Hypothalamus (tissue), 51 donors: ENCODE measurements at places on chromosomes 3 and 15.

GRCh38 chr3:11152301-11152700 lies 2.0 kb upstream of the HRH1 start:
- no peak for DNase-seq

DNA sequence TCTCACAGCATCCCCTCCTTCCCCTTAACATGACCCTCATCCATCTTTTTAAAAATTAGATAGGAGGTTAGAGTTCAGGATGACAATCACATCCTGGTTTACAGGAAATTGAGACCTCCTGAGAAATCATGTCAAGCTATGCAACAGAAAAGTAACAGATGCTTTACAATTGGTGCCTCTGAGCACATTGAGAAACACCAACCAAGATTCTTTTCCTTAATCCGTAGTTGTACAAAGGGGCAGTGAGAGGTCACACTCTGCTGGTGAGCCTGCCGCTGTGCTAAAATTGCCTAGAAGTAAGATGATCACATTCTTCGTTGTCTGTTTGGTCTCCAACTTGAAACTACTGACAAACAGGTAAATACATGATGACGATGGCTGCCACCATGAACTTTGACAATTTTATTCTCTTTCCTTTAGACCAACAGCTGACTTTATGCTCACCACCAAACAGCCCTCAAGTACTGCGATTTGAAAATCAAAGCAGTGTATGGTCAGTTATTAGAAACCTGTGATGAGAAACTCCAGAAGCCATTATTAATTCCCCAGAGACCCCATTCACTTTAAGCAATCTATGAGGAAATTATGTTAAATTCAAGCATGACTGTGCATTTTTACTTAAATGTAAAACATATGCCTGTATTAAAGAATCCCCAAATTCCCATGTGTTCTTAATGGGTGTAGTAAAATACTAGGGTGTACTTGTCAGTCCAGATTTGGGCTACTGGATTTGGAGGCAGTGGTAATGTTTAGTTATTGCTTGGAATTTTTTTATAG lies 210.7 kb upstream of the UBE2E1 start:
- DNase-seq = no peak

- no peak for DNase-seq
Measured at GRCh38 chr3:55910543-55910942, 423.4 kb upstream of the WNT5A start.

- DNase-seq = no peak
Measured at GRCh38 chr3:183285318-183285717, 32.3 kb downstream of the B3GNT5 start.
